Activated CD4-positive, alpha-beta T cell treated with anti-CD3 and anti-CD28 coated beads for 24 hours (primary cell): ENCODE measurements at places on chromosomes 6 and 20.

DNA sequence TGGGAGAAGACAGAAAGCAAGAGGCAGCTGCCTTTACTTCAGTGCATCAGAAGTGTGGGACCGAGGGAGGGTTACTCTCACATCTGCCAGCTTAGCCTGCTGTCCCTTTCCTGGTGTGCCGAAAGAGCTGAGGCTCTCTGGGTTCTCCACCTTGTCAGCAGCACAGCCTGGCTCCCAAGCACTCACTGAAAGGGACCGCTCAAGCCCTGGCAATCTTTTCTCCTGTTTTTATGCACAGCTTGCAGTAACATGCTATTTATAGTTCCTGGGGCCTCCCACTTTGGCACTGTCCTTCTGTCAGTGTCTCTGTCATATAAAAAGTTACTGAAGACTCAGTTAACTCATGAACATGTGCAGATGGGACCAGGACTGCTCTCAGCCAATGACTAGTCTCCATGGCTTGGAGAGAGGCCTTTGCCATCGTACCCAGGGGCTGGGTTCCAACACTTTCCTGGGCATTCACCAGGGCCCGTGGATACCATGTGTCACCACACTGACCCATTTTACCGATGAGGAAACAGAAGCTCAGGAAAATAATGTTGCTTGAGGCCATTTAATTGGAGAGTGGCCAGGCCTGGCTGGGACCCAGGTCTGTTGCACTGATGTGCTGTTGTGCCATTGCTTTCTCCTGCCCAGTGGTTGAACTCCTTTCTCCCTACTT, 46.2 kb downstream of the PANK2 start:
- DNase-seq: no peak

- DNase-seq: no peak
These were observed 21.6 kb downstream of the CMTR1 start for GRCh38 chr6:37454420-37455140.

DNA sequence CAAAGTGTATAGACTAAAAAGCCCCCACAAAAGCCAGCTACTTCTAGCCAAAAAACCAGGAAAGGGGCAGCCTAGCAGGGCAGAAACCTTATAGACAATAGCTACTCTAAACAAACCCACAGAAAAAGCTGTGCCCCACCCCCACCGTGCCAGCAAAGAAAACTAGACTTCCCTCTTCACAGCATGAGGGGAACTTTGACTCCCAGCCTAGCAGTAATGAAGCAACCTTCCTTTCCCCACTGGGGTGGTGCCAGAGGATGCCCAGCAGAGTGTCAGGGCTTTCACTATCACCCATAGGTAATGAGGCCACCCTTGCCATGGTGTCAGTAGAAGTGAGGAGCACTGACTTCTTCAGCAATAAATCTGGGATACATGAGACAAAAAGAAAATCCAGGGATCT, 99.0 kb upstream of the LGSN start:
- no peak for DNase-seq

- DNase-seq: no peak
These were observed 163.5 kb upstream of the CDYL start for GRCh38 chr6:4612636-4613171.

GRCh38 chr6:81763051-81763450, 10.6 kb upstream of the TENT5A start:
- no peak for DNase-seq

GRCh38 chr20:35837577-35838195, 65.9 kb downstream of the PHF20 start:
- no peak for DNase-seq

DNA sequence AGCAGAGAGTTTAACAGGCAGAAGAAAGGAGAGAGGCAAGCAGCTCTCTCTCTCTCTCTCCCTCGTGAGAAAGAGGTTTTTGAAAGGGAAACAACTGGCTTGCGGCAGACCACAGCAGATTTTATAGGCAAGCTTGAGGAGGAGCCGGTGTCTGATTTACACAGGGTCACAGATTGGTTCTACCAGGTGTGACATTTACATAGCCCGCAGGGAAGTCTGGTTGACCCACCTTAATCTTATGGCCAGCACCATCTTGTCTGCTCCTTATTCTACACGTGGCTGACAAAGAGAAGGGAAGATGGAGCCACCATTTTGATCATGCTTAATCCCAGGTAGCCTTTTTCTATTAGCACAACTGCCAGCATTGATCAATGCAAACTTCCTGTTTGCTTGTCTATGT, 65.4 kb downstream of the OR2J2 start:
- DNase-seq: no peak
